ENCODE measurements at places on chromosomes 5 and 9.

- DNase-seq = no peak
Measured at GRCh38 chr5:74497706-74498105, 142.8 kb downstream of the ENC1 start.

GRCh38 chr5:39570403-39571027 lies 145.7 kb upstream of the DAB2 start:
- no peak for DNase-seq

DNA sequence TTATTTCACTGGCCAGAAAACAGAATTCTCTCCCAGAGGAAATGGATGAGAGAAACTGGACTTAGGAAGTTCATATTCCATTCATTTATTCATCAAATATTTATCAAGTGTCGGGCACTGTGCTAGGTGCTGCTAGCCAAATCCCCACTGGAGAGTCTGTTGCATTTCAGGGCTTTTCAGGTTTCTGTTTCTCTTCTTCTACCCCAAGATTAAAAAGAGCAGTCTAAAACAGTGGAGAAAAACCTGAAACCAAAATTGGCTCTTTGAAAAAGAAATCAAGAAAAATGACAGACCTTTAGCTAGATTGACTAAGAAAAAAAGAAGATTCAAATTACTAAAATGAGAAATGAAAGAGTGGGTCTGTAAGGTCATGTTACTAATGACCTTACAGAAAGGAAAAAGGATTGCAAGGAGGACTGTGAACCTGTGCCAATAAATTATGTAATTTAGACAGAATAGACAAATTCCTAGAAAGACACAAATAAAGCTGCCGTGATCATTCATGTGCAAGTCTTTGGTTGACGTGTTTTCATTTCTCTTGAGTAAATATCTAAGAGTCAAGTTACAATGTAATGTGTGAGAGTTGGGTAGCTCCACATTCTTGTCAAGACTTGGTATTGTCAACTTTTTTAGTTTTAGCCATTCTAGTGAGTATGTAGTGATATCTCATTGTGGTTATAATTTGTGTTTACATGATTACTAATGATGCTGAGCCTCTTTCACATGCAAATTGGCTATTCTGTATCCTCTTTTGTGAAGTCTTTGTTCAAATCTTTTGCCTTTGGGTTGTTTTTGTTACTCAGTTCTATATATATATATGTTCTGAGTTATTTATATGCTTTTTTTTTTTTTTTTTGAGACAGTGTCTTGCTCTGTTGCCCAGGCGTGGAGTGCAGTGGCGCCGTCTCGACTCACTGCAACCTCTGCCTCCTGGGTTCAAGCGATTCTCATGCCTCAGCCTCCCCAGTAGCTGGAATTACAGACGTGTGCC lies 23.7 kb downstream of the SNX30 start:
- DNase-seq = no peak

DNA sequence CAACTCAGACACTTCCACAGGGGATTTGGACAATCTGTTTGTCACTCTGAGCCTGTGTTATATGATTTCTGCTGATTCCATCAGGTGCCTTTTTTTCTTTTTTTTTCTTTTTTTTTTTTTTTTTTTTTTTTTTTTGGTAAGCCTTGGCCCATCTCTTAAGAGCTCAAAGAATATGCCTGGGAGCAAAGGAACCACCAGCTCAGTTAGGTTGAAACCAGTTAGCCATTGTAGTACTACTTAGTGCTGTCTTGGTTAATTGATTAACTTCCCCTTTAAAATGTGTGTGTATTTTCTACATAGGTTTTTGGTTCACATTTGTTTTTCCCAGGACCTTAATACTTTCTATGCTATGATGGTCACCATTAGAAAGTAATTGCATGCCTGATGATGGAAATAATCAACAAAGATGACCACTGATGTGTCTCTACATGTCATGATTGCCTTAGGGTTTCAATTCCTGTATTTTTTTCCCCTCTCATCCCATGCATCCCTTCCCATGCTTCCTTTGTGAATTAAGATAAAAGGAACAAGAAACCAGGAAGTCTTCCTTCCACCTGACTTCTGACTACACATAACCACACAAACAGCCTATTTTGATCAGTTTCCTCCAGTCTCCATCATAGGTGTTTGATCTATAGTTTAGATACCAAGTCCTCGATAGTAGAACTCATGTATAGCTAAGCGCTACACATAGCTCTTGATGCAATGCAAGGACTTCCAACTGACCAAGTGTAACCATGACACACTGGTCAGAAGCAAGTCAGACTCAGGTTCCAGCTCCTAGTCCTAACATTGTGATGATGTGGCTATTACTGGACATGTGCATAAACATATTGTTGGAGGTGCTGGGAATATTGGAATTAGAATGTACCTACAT lies 306.1 kb downstream of the EFNA5 start:
- DNase-seq = no peak

DNA sequence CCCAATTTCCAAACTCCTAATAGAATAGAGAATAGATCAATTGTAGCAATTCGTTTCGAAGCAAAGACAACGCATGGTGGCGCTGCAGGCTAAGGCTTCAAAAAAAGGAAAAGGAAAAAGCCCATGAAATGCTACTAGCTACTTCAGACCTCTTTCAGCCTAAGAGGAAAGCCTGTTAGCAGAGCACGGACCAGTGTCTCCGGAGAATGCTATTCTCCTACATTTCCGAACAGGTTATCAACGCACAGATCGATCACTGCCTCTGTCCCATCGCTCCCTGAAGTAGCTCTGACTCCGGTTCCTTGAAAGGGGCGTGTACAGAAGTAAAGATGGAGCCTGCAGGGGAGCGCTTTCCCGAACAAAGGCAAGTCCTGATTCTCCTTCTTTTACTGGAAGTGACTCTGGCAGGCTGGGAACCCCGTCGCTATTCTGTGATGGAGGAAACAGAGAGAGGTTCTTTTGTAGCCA lies at the start of gene PCDHB15:
TSS of gene PCDHB15 (plus strand) at position 146 of the 468 bp plus-strand sequence. CDS start at position 330, 184 bp downstream.
- DNase-seq = peak; percentile 48

DNA sequence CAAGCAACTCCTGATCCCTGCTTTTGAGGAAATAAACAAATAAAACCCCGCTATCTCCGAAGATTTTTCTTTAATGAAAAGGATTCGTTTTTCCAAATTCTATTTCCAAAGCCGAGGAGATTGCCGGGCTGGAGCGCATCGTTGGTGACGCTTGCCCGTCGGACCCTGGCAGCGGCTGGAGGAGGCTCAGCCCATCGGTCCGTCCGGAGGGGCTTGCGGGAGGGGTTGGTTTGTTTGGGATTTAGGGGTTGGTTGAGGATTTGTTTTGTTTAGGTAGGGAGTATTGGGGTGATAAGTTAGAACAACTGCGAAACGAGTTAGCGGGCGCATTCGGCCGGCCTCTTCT lies 20.8 kb downstream of the URM1 start:
- DNase-seq = no peak

- DNase-seq = peak; percentile 62
Measured at GRCh38 chr5:173789031-173789920, 98.9 kb upstream of the CPEB4 start.

DNA sequence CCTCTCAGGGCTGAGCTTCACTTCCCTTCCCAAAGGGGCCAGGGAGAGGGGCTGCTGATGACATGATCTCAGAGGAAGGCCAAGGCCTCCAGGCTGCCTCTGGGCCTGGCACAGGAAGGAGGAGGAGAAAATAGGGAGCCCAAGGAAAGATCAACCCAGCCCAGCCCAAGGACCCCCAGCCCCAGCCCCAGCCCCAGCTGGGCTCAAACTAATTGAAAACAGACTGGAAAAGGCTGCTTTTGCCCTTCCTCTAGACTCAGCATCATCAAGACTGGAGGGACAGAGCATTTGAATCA lies 18.3 kb upstream of the KCNIP1 start:
- no peak for DNase-seq

Measured in activated CD4-positive, alpha-beta T cell treated with anti-CD3 and anti-CD28 coated beads for 36 hours (primary cell).